Uterus (tissue), 4 donors: ENCODE measurements at places on chromosomes 1 and 21. TPM values are rescaled to one million over a fixed set of nuclear protein-coding genes. Genes with fewer than 3 reads are reported as not detected.

DNA sequence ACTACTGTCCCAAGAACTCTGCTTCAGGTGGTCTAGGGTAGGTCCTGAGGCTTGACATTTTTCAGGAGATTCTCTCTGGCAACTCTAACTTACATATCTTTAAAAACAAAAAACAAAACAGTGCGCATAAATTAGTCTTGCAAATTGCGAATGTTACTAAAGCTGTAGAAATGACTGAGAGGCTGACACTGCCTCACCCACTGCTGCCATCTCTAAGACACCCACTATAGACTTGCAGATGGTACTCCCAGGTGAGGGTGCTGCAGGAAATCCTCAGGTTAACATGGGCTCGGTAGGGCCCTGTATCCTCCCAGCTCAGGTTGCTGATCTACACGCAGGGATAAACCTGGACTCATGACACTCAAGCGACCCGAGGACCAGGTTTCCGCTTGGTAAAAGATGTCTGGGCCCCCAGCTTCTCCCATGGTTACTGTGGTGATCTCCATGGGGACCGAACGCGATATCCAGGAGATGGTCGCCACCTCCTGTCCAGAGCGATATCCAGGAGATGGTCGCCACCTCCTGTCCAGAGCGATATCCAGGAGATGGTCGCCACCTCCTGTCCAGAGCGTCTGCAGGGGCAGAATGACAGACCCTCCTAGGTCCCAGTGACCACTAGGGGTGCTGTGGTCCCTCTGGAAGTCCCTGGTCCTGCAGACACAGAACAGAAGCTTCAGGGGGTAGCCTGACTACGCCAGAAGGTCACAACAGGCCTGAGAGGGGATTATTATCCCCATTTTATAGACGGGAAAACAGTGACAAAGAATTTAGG is 16.2 kb upstream of the LY9 start:
- no peak for DNase-seq

DNA sequence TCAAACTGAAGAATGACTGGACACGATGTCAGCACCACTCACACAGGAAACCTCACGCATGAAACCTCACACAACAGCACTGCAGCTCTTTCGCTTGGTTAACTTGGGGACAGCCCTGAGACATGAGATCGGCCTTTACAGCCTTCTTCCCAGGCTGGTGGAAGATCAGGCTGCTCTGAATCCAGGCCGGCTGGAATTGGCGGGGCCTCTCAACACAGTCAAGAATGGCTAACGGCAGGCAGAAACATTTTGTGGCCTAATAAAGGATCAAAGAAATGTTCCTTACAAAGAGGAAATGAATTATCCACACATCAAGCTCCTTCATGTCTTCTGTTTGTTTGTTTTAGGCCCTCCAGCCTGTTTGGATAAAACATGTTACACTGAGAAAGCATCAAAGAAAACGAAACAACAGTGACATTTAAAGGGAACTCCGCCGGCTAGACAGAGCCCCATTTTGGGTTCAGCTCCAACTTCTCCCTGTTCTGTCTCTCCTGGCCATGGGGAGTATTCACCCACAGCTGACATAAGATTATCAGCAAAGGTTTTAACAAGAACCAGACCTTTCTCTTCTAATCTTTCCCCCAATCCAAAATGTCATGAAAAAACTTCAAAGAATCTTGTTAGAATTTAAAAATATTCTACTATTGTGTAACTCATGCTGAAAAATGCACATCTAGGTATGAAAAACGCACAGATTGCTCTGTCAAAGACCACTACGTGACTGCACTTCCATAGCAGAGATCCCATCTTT is 131.2 kb downstream of the SLC45A1 start:
- DNase-seq = no peak

DNA sequence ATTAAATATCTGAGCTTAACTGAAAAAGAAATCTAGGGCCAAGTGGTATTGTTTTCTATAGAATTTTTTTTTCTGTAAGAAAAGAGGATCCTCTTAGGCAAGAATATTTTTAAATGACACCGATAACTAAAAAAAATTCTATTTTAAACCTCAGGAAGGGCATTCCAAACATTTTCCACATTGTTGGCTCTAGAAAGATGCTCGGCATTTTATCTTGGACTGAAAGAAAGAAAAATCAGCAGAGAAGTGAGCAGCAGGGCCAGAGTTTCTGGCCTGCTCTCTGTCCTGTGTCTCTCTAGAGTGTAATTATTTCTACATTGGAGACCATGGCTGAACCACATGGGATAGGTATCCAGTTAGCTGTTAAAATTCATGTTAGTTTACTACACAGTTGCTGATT is 192.5 kb upstream of the GREM2 start:
- no peak for DNase-seq

DNA sequence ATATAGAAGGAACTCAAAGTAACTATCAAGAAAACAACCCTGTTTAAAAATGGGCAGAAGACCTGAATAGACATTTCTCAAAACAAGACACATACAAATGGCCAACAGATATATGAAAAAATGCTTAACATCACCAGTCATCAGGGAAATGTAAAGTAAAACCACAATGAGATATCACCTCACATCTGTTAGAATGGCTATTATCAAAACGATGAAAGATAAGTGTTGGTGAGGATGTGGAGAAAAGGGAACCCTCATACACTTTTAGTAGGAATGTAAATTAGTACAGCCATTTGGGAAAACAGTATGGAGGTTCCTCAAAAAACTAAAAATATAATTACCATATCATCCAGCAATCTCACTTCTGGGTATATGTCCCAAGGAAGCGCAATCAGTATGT is 3.0 kb downstream of the CTSS start:
- no peak for DNase-seq

- DNase-seq = no peak
Observed at GRCh38 chr1:39250460-39251240, 46.2 kb downstream of the MACF1 start.

GRCh38 chr1:54327386-54328065 is 78.7 kb downstream of the SSBP3 start:
- DNase-seq = no peak

DNA sequence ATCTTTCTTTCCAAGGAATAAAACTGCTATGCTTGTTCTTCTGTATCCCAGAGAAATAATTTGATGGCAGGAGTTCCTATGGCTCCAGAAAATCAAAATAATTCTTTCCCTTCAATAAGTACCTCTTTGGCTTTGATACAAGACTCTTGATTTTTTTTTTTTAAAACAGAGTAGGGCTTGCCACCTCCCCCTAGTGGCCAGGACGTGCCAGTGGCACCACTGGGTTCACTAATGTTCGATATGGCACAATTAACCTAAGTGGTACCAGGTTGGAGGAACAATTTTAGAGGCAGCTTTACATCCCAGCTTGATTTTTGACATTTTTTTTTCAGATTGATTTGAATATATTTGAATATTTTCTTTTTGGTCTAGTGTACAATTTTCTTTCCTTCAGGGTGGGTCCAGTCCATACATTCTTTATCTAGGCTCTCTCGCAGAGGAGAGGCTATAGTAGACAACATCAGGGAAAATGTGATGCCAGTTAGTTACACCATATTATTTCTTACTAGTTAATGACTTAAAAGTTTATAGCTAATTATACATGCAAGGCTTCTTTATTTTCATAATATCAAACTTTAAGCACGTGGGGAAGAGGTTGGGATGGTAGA is 330.9 kb downstream of the S1PR1 start:
- DNase-seq = no peak

- DNase-seq = no peak
Observed at GRCh38 chr1:234836776-234837357, 226.9 kb upstream of the IRF2BP2 start.

- DNase-seq = no peak
Observed at GRCh38 chr1:203627398-203627797, 766 bp downstream of the ATP2B4 start.

GRCh38 chr1:178644308-178645120 is 80.5 kb upstream of the RALGPS2 start:
- DNase-seq = peak; percentile 22

AXDND1 gene
- total RNA-seq = not detected

GRCh38 chr1:63612564-63612963 is 19.4 kb downstream of the PGM1 start:
- no peak for DNase-seq

GRCh38 chr1:203663821-203664220 is 37.2 kb downstream of the ATP2B4 start:
- no peak for DNase-seq

DNA sequence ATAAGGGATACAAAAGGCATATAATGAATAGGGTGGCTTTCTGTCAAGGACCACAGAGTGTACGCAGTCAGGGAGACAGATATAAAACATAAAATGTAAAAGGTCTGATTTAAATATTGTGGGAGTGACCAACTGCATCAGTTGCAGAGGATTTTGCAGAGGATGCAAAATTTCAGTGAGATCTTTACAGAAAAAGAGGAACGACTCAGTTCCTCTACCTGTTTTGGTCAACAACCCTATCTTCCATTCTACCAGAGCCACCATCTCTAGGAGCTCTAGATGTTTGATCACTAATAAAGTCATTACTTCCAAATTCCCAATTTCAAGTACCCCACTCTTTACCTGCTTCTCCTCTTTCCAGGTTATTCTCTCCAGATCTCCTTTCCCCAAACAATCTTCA is 16.5 kb downstream of the SOD1 start:
- DNase-seq = no peak

DNA sequence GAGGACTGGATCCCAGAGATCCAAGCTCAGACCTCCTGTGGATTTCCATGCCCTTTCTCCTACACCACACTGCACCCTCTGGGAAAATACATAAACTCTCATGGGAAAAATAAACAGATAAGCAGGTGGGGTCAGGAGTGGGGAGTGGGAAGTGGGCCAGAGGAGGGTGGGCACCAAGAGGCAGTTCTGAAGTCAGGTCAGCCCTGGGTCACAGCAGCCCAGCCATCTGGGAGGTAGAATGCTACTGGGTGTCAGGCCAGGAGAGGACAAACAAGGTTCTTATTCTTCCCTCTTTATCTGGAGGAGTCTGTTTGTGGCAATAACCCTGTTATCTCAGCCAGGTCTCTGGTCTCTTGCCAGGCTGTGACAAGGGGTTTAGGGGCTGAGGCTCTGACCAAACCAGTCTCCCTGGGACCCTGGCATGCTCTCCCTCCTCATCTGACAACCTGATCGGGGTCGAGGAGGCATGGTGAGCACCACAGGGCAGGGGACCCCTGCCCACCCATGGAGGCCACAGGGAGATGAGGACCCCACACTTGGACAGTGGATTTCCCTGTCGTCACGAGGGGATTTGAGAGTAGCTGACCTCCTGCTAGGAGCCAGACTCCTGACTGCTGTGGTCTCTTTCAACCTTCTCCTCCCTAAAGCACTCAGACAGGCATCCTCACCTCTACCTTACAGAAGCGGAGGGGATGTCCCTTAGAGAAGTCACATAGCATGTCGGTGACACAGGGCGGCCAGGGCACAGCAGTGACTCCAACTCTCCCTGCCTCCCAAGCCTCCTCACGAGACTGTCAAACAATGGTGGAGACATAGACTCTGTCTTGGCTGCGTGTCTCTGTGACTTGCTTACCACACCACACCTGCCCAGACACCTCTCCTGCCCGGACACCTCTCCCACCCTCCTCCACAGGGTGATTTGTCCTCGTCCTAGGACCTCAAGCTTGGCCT is 51.3 kb upstream of the IFFO2 start:
- DNase-seq = no peak

GRCh38 chr1:66598670-66599069 is 64.7 kb downstream of the SGIP1 start:
- no peak for DNase-seq

PLEKHO1 gene
- 18.4 TPM for total RNA-seq

DNA sequence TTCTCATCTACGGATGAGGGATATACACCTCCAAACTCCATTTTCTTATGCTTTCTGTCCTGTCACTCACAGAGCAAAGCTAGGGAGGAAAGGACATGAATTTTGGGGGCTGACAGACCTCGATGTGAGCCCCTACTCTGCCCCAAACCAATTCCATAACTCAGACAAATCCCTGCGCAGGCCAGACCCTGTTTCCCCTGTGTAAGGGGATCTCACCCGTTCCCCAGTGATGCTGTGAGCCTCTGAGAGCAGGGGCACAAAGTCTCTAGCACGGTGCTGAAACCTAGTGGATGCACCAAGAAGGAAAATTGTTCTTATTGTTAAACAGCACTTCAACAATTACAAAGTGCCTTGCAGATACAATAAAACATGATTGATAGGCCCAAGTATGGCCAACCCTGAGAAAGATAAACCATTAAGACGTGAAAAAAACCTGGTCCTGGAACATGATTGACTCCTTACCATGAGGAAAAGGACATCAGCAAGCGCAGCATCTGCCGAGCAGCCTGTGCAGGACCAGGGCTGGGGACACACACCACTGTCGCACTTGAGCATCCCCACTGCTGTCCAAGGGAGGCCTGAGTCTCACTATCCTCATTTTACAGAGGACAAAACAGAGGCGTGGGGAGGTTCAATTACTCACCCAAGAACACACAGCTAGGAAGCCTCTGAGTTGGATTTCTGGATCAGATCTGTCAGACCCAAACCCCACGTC is 137.8 kb downstream of the GLIS1 start:
- no peak for DNase-seq

HSD3B1 gene
- total RNA-seq = not detected

- DNase-seq = no peak
Observed at GRCh38 chr1:102191723-102192122, 195.0 kb upstream of the OLFM3 start.

- no peak for DNase-seq
Observed at GRCh38 chr1:15345705-15346345, 63.9 kb upstream of the EFHD2 start.

DNA sequence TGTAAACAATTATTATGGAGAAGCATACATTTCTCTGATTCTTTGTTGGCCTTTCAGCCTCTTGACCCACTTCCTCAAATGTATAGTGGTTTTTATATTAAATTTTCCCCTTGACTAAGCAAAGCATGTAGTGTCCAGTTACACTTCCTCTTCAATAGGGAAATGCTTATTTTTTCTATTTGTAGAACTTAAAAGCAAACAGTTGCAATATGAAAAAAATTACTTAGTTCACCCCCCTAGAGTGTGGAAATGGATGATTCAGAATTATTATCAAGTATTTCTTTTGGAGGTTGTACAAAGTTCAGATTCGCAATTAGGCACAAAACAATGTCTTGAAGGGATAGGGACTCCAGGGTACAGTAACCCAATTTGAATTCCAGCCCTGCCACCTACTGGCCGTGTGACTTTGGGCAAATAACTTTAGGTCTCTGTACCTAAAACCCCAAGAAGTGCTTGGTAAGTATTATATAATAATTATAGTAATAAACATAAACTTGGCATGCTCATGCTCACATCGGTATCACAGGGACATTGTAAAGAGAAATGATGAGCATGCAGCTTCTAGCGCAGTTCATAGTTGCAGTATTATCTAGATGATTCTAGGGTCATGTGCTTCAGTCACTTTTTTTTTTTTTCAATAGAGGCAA is 28.6 kb upstream of the IFNGR2 start:
- DNase-seq = no peak

DSCAM gene
- 0.07 TPM for total RNA-seq
